ENCODE measurements at places on chromosomes 2 and 18. TPM values are rescaled to one million over a fixed set of nuclear protein-coding genes. Genes with fewer than 3 reads are reported as not detected.

C1GALT1C1L gene
- not detected for total RNA-seq

- H3K27ac ChIP-seq = no peak overlapping the region
- H3K27me3 ChIP-seq = no peaks in the 10 kb centered on the region
- no peaks in the 10 kb centered on the region for H3K36me3 ChIP-seq
- peaks cover 56% of the 10 kb centered on the region for H3K4me1 ChIP-seq
These were observed 87.9 kb downstream of the OSBPL6 start for GRCh38 chr2:178282075-178282815.

GRCh38 chr2:165219481-165219880 is 15.6 kb upstream of the SCN3A start:
- no peak for DNase-seq
- no peaks in the 10 kb centered on the region for H3K4me1 ChIP-seq
- no peak overlapping the region for H3K27ac ChIP-seq
- no peaks in the 10 kb centered on the region for H3K27me3 ChIP-seq
- H3K36me3 ChIP-seq = no peaks in the 10 kb centered on the region

LYPD1 gene
- 0.24 TPM for total RNA-seq

- no peak overlapping the region for H3K27ac ChIP-seq
- H3K4me3 ChIP-seq = no peak overlapping the region
- no peaks in the 10 kb centered on the region for H3K27me3 ChIP-seq
- no peak for DNase-seq
- H3K4me1 ChIP-seq = no peaks in the 10 kb centered on the region
These were observed 782.3 kb downstream of the ERBB4 start for GRCh38 chr2:211756266-211756665.

TUBA3E gene
- not detected for total RNA-seq

DNA sequence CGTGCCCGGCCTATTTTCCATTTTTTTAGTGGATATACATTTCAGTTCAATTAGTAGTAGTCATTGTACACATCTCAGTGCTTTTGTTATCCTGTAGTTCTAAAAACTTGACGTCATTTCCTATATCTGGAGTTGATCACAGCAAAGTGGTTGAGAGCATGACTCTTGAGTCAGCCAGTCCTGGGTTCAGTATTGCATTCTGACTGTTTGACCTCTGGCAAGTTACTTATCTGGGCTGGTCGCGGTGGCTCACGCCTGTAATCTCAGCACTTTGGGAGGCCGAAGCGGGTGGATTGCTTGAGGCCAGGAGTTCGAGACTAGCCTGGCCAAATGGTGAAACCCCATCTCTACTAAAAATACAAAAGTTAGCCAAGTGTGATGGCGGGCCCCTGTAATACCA is 50.4 kb upstream of the PPM1B start:
- H3K4me3 ChIP-seq = no peak overlapping the region
- H3K27me3 ChIP-seq = no peaks in the 10 kb centered on the region
- DNase-seq = no peak
- no peaks in the 10 kb centered on the region for H3K4me1 ChIP-seq

TANC1 gene
- 5.1 TPM for total RNA-seq

DNA sequence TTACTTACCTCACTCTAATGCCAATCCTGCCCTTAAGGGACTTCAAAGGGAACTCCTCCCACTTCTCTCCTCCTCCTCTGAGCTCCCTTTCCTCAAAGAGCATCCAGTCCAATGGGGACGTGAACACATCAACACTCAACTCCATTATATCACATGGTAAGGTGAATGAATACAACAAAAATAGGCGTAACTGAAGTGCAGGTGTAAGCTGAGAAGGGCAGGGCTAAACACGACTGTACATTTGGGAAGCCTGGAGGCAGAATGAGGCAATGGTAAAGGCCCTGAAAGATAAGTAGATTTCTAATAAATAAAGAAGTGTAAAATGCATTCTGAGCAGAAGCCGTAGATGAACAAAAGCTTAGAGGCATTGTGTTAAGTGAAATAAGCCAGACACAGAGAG is 226.1 kb upstream of the TRIB2 start:
- H3K4me1 ChIP-seq = peaks cover 7% of the 10 kb centered on the region
- H3K27ac ChIP-seq = no peak overlapping the region
- no peak overlapping the region for H3K4me3 ChIP-seq
- no peaks in the 10 kb centered on the region for H3K36me3 ChIP-seq
- no peak for DNase-seq

DNA sequence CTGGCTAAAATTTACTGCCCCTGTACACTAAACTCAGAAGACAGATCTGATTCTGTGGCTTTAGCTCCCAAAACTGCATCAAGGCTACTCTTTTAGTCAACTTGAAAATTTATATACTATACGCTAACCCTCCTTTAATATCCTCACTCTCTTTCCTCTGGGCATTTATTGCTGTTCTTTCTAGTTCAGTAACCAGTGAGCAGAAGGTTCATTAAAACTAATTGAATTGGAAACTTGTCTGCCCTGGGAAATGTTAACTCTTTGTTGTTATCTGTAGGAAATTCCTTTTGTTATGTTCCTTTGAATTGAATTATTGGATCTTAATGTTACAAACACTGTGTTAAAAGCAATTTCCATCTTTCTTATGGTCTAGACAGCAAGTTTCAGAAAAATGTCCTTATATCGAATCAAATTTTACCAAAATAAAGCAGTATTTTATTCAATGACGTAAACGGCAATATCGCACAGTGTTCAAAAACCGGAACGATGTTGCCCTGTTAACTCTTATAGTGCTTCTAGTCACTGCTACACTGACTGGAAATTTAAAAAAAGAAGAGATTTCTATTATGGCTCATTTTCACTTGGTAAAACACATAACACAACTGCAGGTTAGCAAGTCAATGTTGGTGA is 168.3 kb downstream of the NR4A2 start:
- no peaks in the 10 kb centered on the region for H3K4me1 ChIP-seq
- no peak overlapping the region for H3K27ac ChIP-seq
- no peaks in the 10 kb centered on the region for H3K27me3 ChIP-seq
- no peak overlapping the region for H3K4me3 ChIP-seq

EIF2AK3 gene
- total RNA-seq = 8.1 TPM

DNA sequence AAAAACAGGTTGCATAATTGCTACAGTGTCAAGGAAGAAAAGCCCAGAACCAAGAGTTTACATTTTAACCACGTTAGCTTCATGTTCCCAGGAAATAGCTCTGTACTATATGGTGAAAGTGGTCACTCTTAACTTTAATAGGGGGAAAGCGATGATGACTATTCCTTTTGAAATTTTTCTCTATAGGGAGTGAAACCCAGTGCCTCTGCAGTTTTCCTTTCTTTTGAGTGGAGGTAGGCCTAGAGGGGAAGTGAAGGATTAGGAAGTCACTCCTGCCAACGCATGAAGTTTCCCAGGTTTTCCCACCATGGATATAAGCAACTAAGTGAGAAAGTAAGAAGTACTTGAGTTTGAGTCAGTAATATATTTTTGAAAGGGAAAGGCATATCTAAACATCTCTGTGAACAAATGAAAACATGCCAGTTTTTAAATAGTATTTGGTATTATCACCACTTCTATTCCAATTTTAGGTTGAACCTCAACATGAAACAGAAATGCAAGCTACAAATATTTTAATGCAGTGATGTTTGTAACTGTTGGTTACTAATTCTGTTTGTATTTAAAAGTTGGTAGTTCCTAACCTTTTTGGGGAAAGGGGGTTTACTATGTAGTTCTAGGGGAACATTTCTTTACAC is 91.9 kb downstream of the VRK2 start:
- no peaks in the 10 kb centered on the region for H3K36me3 ChIP-seq
- H3K4me1 ChIP-seq = no peaks in the 10 kb centered on the region
- H3K27ac ChIP-seq = no peak overlapping the region
- DNase-seq = no peak
- no peaks in the 10 kb centered on the region for H3K27me3 ChIP-seq
- no peak overlapping the region for H3K4me3 ChIP-seq

LYPD6 gene
- not detected for total RNA-seq

CIB4 gene
- total RNA-seq = not detected

DNA sequence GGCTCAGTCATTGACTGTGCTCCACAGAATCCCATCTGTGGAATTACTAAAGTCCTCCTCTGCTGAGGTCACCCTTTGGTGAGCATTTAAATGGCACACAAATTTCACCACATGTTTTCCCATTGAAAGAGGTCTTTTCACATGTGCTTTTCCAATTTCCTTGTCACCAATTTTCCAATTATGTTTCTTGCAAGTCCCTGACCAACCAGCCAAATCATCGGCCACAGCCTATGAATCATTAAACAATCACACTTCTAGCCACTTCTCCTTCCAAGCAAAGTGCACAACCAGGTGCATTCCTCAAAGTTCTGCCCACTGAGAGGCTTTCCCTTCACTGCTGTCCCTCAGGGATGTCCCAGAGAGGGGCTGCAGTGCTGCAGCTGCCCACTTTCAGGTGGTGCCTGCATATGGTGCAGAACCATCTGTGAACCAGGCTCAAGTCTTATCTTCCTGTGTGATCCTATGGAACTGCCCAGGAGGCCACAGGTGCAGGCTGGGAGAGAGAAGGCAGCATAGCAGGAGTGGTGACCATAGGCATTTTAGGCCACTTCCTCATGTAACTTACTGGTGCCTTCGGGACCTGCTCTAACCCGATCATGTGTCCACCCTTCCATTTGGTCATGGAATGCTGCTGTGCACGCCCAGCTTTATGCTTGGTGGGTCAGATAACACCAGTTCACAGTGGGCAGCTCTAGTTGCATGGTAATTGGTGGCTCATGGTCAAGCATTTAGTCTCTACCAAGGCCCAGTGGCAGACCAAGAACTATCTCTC is 153.0 kb downstream of the SEPTIN10 start:
- no peaks in the 10 kb centered on the region for H3K27me3 ChIP-seq
- DNase-seq = no peak
- H3K36me3 ChIP-seq = no peaks in the 10 kb centered on the region
- peaks cover 13% of the 10 kb centered on the region for H3K4me1 ChIP-seq
- no peak overlapping the region for H3K4me3 ChIP-seq

- H3K4me3 ChIP-seq = no peak overlapping the region
- peaks cover 10% of the 10 kb centered on the region for H3K4me1 ChIP-seq
- no peak for DNase-seq
- H3K36me3 ChIP-seq = no peaks in the 10 kb centered on the region
- no peak overlapping the region for H3K27ac ChIP-seq
These were observed 18.0 kb upstream of the TUBB6 start for GRCh38 chr18:12290086-12290485.

GRCh38 chr2:67524777-67525176 is 127.6 kb downstream of the ETAA1 start:
- H3K27ac ChIP-seq = no peak overlapping the region
- H3K27me3 ChIP-seq = no peaks in the 10 kb centered on the region
- DNase-seq = no peak

SERPINB11 gene
- not detected for total RNA-seq

- H3K36me3 ChIP-seq = no peaks in the 10 kb centered on the region
- no peak overlapping the region for H3K4me3 ChIP-seq
- DNase-seq = no peak
- no peaks in the 10 kb centered on the region for H3K4me1 ChIP-seq
- H3K27ac ChIP-seq = no peak overlapping the region
- H3K27me3 ChIP-seq = no peaks in the 10 kb centered on the region
These were observed 188.7 kb upstream of the APCDD1 start for GRCh38 chr18:10265560-10266333.

ERICH2 gene
- not detected for total RNA-seq

GRCh38 chr2:98870516-98871158 is 65.4 kb downstream of the CRACDL start:
- no peaks in the 10 kb centered on the region for H3K27me3 ChIP-seq
- no peak overlapping the region for H3K4me3 ChIP-seq
- H3K36me3 ChIP-seq = no peaks in the 10 kb centered on the region
- DNase-seq = no peak
- H3K27ac ChIP-seq = no peak overlapping the region
- peaks cover 7% of the 10 kb centered on the region for H3K4me1 ChIP-seq

GRCh38 chr2:72581560-72582181 is 244.2 kb downstream of the EXOC6B start:
- H3K27ac ChIP-seq = no peak overlapping the region
- H3K36me3 ChIP-seq = no peaks in the 10 kb centered on the region
- no peaks in the 10 kb centered on the region for H3K27me3 ChIP-seq

DNA sequence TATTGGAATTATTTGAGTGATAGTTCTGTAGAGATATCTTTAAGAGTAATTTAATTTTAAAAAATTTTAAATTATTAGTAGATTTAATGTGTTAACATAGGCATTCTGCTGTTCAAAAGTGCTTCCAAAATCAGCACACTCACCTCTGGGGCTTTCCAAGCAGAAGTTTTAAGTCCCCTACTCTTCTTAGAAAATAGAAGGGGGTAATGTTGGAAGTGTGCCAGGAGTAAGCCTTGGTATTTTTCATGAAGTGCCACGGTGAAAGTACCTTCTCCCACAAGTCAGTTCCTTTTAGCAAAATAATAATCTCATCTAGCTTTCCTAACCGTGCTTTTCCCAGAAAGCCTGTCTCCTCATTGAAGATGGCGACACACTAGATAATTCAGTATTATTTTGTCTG is 3.9 kb upstream of the TNFRSF11A start:
- H3K36me3 ChIP-seq = no peaks in the 10 kb centered on the region
- peaks cover 23% of the 10 kb centered on the region for H3K27me3 ChIP-seq
- peaks cover 9% of the 10 kb centered on the region for H3K4me1 ChIP-seq
- no peak overlapping the region for H3K4me3 ChIP-seq
- no peak overlapping the region for H3K27ac ChIP-seq

GALNT13 gene
- total RNA-seq = not detected

IL18RAP gene
- total RNA-seq = not detected

DNA sequence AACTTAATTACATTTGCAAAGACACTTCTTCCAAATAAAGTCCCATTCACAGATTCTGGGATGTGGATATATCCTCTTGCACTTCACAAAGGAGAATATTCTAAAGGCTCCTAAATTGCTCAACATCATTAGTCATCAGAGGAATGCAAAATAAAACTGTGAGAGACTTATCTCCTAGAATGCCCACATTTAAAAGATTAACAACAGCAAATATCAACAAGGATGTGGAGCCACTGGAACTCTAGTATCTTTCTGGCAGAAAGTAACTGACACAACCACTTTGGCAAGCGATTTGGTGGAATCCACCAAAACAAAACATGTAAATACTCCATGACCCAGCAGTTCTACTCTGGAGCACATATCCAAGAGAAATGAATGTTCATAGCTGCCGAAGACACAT is 4.6 kb downstream of the NEU2 start:
- no peak for DNase-seq
- no peaks in the 10 kb centered on the region for H3K4me1 ChIP-seq
- no peaks in the 10 kb centered on the region for H3K27me3 ChIP-seq
- no peak overlapping the region for H3K4me3 ChIP-seq

GRCh38 chr2:218345491-218346236 is 11.0 kb upstream of the CATIP start:
- H3K4me3 ChIP-seq = no peak overlapping the region
- H3K27ac ChIP-seq = no peak overlapping the region
- no peak for DNase-seq
- no peaks in the 10 kb centered on the region for H3K27me3 ChIP-seq

SULT1C2 gene
- total RNA-seq = 3.2 TPM

- H3K36me3 ChIP-seq = no peaks in the 10 kb centered on the region
- no peaks in the 10 kb centered on the region for H3K27me3 ChIP-seq
- H3K4me3 ChIP-seq = no peak overlapping the region
- peak overlapping the region; percentile 67 for H3K27ac ChIP-seq
- peaks cover 93% of the 10 kb centered on the region for H3K4me1 ChIP-seq
These were observed 123.5 kb upstream of the EML6 start for GRCh38 chr2:54599914-54600313.

GRCh38 chr2:181356526-181357130 is 100.6 kb upstream of the ITGA4 start:
- H3K27ac ChIP-seq = no peak overlapping the region
- H3K27me3 ChIP-seq = no peaks in the 10 kb centered on the region
- H3K4me3 ChIP-seq = no peak overlapping the region

- H3K4me1 ChIP-seq = no peaks in the 10 kb centered on the region
- no peak for DNase-seq
- no peak overlapping the region for H3K4me3 ChIP-seq
- H3K36me3 ChIP-seq = no peaks in the 10 kb centered on the region
- no peak overlapping the region for H3K27ac ChIP-seq
These were observed 335.4 kb upstream of the CDH2 start for GRCh38 chr18:28512357-28512756.

All from gastrocnemius medialis (tissue), 4 donors.